ENCODE measurements at places on chromosomes 1 and 21. TPM values are rescaled to one million over a fixed set of nuclear protein-coding genes. Genes with fewer than 3 reads are reported as not detected.

DNA sequence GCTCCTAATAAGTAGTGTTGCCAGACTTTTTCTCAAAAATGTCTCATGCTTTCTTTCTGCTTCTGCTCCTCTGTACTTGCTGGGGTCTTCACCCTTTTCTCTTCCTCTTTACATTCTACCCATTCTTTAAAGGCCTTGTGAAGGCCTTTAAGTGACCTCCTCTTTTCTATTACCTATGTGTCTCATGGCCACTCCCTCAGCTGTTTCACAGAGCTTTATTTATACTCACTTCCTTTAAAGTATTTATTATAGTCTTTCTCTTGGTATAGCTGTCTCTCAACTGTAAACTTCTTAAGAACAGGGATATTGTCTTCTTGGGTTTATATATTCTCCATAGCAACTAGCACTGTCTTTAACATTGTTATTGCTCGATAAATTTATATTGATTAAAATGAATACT lies 792 bp downstream of the GOLPH3L start:
- peak overlapping the region; percentile 96 for H3K4me3 ChIP-seq
- peaks cover 13% of the 10 kb centered on the region for H3K36me3 ChIP-seq
- peak overlapping the region; percentile 39 for H3K27ac ChIP-seq
- H3K4me1 ChIP-seq = peaks cover 30% of the 10 kb centered on the region
- DNase-seq = no peak

GRCh38 chr1:108719656-108720435 lies 7.1 kb downstream of the FNDC7 start:
- no peaks in the 10 kb centered on the region for H3K36me3 ChIP-seq
- no peaks in the 10 kb centered on the region for H3K27me3 ChIP-seq
- H3K4me1 ChIP-seq = no peaks in the 10 kb centered on the region
- DNase-seq = no peak

GRCh38 chr1:244012202-244012601 lies 38.9 kb upstream of the ZBTB18 start:
- no peak for DNase-seq
- peaks cover 3% of the 10 kb centered on the region for H3K27me3 ChIP-seq
- no peak overlapping the region for H3K4me3 ChIP-seq
- H3K36me3 ChIP-seq = no peaks in the 10 kb centered on the region
- no peak overlapping the region for H3K27ac ChIP-seq

S100A9 gene
- total RNA-seq = not detected

GRCh38 chr1:153678519-153679336 lies at the start of gene NPR1:
Gene NPR1 (plus strand): TSS chr1:153678688. CDS start chr1:153679109, 421 bp downstream.
- H3K27ac ChIP-seq = no peak within 1 kb of the TSS
- H3K27me3 ChIP-seq = peaks cover 41% of the 10 kb centered on the region
- peak; percentile 27 for DNase-seq
- H3K4me3 ChIP-seq = peak within 1 kb of the TSS; percentile 67
- no peaks in the 10 kb centered on the region for H3K36me3 ChIP-seq
- H3K4me1 ChIP-seq = peaks cover 19% of the 10 kb centered on the region

DNA sequence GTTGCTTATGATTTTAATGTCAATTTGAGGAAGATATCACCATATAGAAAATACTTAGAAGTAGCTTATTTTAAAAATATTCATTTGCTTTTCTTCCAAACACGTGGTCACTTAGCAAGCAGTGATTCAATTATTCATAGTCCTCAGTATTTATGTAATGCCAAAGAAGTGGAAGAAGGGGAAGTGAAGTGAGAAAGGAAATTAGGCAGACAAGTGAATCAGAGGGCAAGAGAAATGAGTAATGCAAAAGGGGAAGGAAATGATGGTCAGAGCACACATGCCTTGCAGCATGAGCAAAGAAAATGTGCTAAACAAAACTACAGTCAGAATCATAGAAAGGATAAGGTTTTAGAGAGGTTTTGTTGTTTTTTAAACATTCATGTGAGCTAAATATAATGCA lies 31.8 kb downstream of the SDCCAG8 start:
- H3K27me3 ChIP-seq = no peaks in the 10 kb centered on the region
- H3K4me3 ChIP-seq = no peak overlapping the region
- H3K4me1 ChIP-seq = peaks cover 17% of the 10 kb centered on the region
- H3K36me3 ChIP-seq = peaks cover 57% of the 10 kb centered on the region

OR2T11 gene
- not detected for total RNA-seq

DNA sequence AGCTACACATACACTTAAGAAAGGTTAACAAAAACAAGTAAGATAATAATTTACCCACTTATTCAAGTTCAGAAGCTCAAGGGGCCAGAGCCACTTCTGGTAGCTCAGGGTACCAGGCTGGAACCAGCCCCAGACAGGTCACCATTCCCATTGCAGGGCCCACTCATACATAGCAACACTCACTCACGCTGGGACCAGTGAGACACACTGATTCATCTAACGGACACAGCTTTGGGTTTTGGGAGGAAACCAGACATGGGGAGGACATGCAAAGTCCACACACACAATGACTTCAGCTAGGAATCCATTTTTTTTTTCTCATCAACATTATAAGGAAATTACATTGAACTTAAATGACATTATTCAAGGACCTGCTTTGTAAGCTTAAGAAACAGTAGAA lies 169.1 kb downstream of the ZC3H11B start:
- H3K4me3 ChIP-seq = no peak overlapping the region
- no peak for DNase-seq
- H3K27ac ChIP-seq = no peak overlapping the region
- H3K36me3 ChIP-seq = no peaks in the 10 kb centered on the region
- peaks cover 2% of the 10 kb centered on the region for H3K27me3 ChIP-seq

FMO5 gene
- total RNA-seq = 0.27 TPM

TIAM1 gene
- 74.8 TPM for total RNA-seq

DNA sequence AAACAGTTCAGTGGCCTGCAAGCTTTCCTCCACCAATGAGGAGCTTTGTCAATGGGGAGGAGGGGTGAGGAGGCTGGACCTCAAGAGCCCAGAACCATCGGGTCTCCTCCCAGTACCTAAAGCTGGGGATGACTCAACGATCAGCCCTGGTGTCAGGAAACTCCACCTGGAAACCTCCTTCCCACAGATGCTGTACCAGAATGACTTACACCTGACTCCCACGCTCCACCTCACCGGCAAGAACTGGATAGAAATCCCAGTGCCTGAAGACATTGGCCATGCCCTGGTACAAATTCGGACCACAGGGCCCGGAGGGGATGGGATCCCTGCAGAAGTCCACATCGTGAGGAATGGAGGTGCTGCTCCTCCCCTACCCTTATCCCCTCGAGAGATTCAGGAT lies 11.4 kb downstream of the TMEM81 start:
- no peak overlapping the region for H3K27ac ChIP-seq
- H3K4me3 ChIP-seq = no peak overlapping the region
- DNase-seq = no peak
- no peaks in the 10 kb centered on the region for H3K36me3 ChIP-seq
- no peaks in the 10 kb centered on the region for H3K4me1 ChIP-seq

DNA sequence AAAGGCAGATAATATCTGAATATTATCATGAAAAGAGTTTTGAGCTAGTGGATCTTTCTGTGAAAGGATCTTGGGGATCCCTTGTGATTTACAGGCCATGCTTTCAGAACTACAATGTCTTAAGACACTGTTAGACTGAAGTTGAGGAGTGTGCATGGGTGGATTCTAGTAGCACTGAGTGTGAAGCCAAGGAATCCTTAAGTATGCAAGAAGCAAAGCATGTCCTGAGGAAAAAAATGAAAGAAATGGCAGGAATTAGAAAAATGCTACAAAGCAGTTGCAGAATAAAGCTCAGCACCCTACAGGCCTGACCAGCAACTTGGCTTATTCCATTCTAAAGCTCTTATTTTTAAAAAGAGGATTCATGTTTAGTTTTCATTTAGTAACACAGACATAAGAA lies 11.9 kb downstream of the STX6 start:
- DNase-seq = no peak
- peaks cover 41% of the 10 kb centered on the region for H3K4me1 ChIP-seq
- H3K36me3 ChIP-seq = peaks cover 8% of the 10 kb centered on the region
- H3K27me3 ChIP-seq = no peaks in the 10 kb centered on the region

DNA sequence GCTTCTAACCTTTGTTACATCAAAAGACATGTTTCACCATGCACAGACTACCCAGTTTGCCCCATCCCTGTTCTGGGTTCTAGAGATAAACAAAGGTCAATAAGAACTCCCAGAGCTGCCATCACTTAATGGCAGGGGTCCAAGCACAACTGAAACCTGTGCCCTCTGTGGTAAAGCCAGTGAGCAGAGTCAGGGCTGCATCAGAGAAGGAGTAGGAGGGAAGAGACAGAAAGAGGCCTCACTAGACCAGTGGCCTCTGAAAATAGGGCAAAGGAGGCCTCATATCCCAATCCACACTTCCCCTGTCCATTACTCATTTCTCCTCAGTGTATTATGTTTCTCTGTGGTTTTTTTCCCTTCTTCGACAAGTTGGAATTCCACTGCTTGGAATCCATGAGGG lies 10.2 kb downstream of the ATP1A2 start:
- H3K4me1 ChIP-seq = no peaks in the 10 kb centered on the region
- H3K4me3 ChIP-seq = no peak overlapping the region
- H3K27ac ChIP-seq = no peak overlapping the region
- H3K36me3 ChIP-seq = no peaks in the 10 kb centered on the region
- DNase-seq = no peak

- H3K27ac ChIP-seq = no peak overlapping the region
- no peaks in the 10 kb centered on the region for H3K27me3 ChIP-seq
- DNase-seq = no peak
- H3K4me1 ChIP-seq = peaks cover 7% of the 10 kb centered on the region
Observed at GRCh38 chr1:17189632-17189990, 15.3 kb upstream of the PADI1 start.

DNA sequence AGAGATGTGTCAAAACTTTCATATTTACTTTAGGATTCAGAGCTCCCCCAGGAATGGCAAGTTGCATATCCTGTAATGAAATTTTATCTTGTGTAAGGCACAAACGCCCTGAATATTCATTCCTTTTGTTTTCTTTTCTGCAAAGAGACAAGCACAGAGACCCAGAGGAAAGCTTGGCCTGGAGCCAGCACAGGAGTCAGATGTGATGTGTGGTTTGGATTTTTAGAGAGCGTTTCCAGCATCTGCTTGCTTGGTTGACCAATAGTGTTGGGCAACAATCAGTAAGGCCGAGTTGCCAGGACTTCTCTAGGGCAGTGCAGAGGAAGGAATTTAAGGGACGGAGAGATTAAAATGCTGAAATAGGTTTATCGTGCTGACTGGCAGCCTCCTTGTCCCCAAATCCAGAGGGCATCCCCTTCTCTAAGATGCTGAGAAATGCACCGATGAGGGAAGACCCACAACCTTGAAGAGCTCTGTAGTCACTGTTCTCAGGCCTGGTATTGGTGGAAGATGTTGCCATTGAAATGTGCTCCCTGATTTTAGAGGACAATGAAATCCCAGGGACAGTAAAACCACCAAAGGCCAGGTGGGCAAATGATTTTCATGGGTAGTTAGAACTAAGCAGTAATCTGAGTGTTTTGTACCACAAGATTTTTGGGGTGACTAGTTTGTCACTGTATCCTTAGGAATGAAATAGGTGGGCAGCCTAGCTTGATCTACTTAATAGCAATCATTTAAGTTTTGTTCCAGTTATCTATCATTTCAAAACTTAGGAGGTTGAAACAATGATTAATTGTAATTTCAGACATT lies 37.9 kb upstream of the RHOU start:
- no peaks in the 10 kb centered on the region for H3K27me3 ChIP-seq
- H3K4me3 ChIP-seq = no peak overlapping the region
- DNase-seq = peak; percentile 10
- no peak overlapping the region for H3K27ac ChIP-seq
- H3K36me3 ChIP-seq = no peaks in the 10 kb centered on the region
- peaks cover 10% of the 10 kb centered on the region for H3K4me1 ChIP-seq

GRCh38 chr1:97869441-97869840 lies 51.4 kb downstream of the DPYD start:
- no peak overlapping the region for H3K27ac ChIP-seq
- peaks cover 32% of the 10 kb centered on the region for H3K36me3 ChIP-seq
- H3K4me1 ChIP-seq = peaks cover 22% of the 10 kb centered on the region
- DNase-seq = no peak

FNBP1L gene
- total RNA-seq = 0.81 TPM

DNA sequence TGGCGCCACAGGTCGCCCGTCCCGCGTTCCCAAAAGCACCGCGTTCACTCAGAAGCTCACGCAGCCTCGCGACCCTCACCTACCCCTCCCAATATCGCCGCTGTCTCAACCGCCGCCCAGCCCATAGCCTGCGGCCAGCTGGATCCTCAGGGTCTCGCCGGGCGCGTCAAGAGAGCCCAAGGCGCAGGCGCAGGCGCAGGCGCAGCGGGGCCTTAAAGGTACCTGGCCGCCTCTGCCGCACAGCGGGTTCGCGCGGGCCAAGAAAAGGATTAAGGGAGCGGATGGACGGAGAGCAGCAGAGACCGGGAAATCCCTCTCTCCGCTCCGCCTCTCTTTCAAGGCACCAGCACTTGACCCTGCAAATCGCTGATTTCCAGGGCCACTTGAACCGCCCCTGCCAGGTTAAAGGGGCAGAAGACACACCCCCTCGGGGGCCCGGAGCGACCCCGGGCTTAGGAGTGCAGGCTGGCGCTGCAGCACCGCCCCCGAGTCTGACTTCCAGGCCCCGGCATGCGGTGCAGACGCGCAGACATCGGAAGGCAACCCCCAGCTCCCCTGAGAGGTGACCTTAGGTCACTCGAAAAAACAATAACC lies at the start of gene NBPF20:
Gene NBPF20 (minus strand): TSS at position 168 of the 594 bp plus-strand sequence. CDS start 20,331 bp downstream, outside the sequence.
- peak; percentile 82 for DNase-seq
- peak within 1 kb of the TSS; percentile 68 for H3K27ac ChIP-seq
- peaks cover 30% of the 10 kb centered on the region for H3K27me3 ChIP-seq
- peaks cover 7% of the 10 kb centered on the region for H3K36me3 ChIP-seq
- peak within 1 kb of the TSS; percentile 97 for H3K4me3 ChIP-seq

INKA2 gene
- 2.3 TPM for total RNA-seq

PCAT6 gene
- total RNA-seq = 0.76 TPM

FOXJ3 gene
- 37.3 TPM for total RNA-seq

DNA sequence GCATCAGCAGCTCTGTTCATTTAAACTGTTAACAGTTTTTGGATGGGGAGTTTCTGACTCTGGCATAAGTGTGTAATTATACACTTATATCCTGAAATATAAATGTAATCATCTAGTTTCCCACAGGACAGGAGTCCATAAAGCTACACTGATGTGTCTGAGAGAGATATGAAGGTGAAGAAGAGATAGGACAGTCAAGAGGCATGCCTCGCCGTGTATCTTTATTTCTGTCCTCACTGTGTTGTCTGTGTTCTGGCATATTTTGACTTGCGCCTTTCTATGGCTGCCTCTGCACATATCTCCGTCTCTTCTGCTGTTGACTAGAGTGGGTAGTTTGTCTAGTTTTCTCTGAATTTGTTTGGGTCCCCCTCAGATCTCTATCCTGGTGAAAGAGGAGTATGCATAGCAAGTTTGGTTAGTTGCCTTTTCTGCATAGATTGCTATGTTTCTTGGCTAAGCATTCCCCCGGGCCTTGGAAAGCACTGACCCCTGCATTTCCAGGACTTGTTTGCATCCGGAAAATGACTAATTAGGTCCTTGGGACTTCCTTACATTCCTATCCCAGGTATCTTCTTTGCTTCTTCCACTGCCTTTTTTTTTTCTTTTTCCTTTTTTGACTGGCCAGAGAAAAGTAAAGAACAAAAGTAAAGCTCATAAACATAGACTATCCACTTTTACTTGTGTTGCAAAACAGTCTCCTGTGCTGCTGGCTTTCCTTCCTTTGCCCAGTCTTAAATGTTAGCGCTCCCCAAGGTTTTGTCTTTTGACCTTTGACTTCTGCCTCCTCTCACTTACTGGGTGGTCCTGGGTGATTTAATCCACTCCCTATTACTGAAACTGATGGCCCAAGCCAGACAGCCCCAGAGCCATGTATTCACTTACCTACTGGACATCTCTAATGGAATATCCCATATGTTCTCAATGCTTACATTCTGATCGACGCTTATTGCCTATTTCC lies 27.6 kb upstream of the CNN3 start:
- no peaks in the 10 kb centered on the region for H3K27me3 ChIP-seq
- H3K36me3 ChIP-seq = no peaks in the 10 kb centered on the region
- DNase-seq = no peak
- H3K4me1 ChIP-seq = no peaks in the 10 kb centered on the region
- H3K4me3 ChIP-seq = no peak overlapping the region
